ENCODE measurements at places on chromosomes 4 and X.

- DNase-seq = no peak
Observed at GRCh38 chr4:158299459-158300007, 89.2 kb downstream of the TMEM144 start.

DNA sequence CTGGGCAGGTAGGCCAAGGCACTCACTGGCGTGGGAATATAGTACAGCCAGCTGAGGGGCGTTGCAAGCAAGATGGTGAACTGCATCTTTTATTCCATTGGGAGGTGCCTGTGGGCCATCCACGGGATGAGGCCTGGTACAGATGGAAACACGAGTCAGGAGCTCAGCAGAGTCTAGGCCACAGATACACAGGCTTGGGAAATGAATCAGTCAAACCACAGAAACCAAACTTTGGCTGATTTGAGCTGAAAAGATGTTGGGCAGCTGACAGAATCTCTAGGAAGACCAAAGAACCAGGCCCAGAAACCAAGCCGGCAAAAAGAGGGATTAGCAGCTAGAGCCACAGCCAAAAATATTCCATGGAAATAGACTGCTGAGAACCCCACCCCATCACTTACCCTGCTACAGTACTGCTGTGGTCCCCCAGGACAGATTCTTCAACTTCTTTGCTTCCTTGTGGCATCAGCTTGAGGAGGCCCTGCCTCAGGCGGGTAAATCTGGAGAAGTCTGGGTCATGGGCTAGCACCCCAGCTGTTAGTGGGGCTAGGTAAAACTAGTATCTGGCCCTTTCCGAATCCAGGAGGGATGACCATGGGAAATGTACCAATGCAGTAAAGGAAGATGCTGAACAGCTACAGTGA is 75.4 kb downstream of the TMEM131L start:
- DNase-seq = peak; percentile 53

GRCh38 chr4:94545296-94545695 is 93.6 kb downstream of the PDLIM5 start:
- no peak for DNase-seq

- no peak for DNase-seq
Observed at GRCh38 chr4:823176-823760, 2.7 kb downstream of the CPLX1 start.

DNA sequence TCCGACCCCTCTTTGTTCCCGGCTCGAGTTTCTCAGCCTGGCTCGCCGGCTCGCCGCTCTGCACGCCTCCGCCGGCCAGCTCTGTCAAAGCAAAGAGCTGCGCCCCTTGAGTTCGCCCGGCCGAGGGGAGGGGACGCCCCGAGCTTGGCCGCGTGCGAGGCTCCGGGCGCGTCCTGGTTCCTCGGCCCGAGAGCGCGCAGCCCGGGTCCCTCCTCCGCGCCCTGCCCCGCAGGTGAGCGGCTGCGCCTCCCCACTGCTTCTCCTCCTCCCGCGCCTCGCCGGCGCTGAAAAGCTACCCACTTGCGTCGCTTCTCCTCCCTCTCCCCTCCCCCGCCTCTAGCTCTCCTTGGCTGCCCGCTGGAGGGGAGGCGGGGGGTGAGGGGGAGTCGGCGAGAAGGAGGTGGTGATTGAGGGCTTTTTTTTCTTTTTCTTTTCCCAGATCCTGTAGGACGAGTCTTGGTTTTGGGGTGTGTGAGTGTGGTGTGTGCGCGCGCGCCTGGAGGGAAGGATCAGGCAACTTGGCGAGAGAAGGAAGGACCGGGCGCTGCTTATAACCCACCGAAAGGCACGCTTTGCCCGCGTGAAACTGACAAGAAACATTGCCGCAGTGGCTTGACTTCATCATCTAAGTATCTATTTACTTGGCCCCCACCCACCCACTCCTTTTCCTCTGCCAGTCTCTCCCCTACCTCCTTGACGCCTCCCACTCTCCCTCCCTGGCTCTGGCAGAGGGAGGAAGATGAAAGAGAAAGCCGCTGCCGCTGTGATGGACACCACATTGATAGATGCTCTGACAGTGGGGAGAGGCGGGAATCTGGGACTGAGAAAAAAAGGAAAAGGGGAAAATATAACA is at the start of gene LEF1:
TSS of gene LEF1 (minus strand) at position 262 of the 853 bp plus-strand sequence. CDS start 1,165 bp downstream, outside the sequence.
- peak; percentile 77 for DNase-seq

GRCh38 chr4:1239950-1240307 is 9.0 kb downstream of the CTBP1 start:
- no peak for DNase-seq

GRCh38 chrX:3271183-3271833 is 75.1 kb downstream of the MXRA5 start:
- DNase-seq = no peak

GRCh38 chr4:79899481-79899880 is 173.5 kb downstream of the ANTXR2 start:
- DNase-seq = no peak

DNA sequence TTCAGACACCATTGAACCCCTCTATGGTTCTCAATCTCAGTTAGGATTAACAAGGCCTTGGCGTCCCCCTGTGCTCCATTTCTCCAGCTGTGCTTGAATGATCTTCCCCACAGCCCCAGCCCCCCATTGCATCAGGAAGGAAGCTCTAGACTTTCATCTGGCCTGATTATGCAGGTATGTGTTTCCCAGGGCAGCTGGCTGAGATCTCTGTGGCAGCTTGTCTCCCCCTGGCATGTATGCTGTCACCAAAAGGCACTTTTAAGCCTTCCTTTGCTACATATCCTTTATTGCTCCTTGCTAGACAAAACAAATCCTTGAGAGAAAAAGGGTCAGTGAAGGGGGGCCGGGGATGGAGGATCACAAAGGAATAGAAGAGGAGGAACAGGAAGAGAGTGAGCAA is 1056.0 kb upstream of the SLIT2 start:
- no peak for DNase-seq

GRCh38 chrX:70044541-70045245 is 5.0 kb downstream of the AWAT2 start:
- DNase-seq = no peak

GRCh38 chr4:12186526-12186925 is 757.8 kb upstream of the HS3ST1 start:
- no peak for DNase-seq

- no peak for DNase-seq
Observed at GRCh38 chrX:50036426-50036825, 114.0 kb downstream of the CLCN5 start.

GRCh38 chr4:12548678-12549077 is 935.5 kb downstream of the RAB28 start:
- DNase-seq = no peak

GRCh38 chr4:165656829-165657490 is 216.1 kb upstream of the TLL1 start:
- no peak for DNase-seq

DNA sequence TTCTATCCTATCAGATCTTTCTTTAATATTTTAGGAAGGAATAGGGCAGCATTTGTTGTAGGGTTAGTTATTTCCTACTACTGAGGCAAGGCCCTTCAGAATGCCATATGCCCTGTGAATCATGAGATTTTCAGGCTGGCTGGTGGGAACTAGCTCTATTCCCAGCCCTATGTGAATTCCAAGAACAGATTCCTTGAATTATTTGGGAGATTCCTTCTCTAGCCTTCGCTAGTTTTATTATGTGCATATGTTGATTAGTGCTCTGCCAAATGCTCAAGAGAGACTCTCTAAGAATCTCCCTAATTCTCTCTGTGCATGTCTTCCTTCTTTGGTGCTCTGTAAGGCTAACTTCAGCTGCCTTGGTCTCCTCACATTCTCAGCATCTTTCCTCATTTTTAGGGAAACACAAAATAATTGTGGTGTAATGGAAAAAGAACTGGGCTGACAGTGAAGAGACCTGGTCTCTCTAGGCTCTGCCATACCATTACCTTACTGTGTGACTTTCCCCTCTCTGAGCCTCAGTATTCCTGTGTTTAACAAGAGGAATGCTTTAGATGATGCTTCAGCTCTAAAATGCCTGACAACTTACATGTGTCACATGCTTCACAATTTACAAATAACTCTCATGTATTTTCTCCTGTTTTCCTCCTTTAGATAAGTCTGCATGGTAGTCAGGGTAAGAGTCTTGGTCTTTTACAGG is 79.7 kb downstream of the VMA21 start:
- no peak for DNase-seq

GRCh38 chr4:167973513-167973912 is 118.8 kb upstream of the ANXA10 start:
- no peak for DNase-seq

DNA sequence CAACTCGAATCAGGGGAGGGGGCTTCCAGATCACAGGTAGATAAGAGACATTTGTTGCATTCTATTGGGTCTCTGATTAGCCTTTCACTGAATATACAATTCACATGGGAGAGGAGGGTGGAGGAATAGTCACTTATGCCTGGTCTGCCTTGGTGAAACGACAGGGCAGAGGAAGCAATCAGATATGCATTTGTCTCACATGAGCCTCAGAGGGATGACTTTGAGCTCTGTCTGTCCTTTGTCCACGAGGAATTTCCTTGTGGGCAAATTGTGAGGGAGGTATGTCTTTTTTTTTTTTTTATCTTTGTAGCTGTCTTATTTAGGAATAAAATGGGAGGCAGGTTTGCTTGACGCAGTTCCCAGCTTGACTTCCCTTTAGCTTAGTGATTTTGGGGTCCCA is 28.5 kb upstream of the TMSB4X start:
- no peak for DNase-seq

DNA sequence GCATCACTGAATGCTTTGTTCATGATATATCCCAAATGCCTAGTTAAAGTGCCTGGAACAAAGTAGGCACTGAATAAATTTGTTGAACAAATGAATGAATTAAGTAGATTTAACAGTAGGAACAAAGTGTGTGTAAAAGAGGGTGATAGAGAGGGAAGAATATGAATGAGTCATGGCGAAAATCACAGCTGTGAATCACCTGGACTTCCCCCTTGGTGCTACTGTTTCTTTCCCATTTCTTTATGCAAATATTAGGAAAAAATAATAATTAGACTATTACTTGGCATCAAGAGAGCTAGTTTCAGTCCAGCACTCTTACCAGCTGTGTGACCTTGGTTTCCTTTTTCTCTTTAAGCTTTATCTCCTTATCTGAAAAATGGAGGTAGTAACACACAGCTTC is 9.2 kb downstream of the SPIN3 start:
- DNase-seq = no peak

DNA sequence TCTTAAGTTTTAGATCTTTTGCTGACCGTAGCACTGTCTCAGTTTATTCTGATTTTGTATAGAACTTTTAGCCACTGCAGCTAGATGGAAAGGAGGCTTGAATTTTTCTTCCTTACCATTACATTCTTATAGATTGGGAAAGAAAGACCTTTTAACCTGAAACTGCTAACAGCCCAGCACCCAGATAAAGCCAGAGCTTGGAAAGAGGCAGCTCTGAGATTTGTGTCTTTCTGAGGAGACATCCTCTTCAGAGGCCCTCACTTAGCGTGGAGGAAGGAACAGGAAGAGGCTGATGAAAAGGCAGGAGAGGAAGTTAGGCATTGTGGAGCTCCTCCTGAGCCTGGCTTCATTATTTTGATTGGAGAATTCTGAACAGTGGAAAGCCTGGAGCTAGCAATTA is 35.1 kb downstream of the ATG4A start:
- no peak for DNase-seq

DNA sequence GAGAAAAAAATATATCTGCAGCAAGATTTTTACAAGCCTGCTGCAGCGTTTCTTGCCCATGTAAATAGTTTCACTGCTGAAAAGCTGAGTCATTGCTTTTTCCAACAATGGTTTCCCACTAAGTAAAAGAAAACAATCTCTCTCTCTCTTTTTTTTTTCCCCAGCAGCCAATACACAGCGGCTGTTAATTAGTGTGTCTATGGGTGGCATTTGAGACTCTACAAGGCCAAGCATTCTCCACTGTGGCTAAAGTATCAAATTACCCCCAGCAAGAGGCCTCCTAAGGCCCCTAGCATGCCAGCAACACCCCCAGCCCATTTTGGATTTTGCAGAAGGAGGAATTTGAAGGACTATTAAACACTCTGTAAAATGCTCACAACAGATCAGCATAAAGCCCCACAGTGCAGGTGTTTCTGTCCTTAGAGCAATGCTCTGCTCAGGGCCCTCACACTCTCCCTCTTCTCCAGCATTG is 837.4 kb downstream of the TRIML1 start:
- no peak for DNase-seq

DNA sequence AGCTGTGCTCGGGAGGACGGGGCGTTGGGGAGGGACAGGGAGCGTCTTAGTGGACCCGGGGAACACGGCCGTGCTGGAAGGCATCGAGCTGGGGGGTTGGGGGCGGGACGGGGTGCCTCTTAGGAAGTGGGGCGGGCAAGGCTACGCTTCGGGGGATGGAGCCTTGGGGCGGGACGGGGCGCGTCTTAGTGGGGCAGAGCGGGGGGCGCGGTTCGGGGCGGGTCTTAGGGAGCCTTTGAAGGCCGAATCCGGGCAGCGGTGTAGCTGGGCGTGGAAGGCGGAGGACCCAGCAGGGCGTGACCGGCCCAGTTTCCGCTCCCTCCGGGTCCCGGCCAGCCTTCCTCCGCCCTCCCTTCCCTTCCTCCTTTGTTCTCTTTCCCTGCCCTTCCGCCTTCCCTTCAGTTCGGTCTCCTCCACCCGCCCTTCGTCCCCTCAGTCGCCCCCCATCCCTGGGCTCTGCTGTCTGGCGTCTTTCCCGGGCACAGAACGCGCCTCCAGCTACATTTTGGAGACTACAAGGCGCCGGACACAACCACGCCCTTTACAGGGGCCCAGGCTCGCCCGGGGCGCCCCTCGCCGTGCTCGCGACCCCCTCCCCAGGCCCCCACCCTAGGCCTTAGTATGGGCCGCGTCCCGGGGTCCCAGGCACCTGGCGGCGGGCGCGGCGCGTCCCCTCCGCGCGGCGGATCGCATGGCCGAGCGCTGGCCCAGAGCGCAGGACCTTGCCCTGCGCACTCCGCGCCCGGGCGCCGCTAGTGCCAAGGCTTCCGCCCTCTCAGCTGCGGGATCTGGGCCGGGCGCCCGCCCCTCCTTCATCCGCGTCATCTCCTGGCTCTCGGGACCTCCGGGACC is at the start of gene ARSD:
TSS of gene ARSD (minus strand) at position 757 of the 852 bp plus-strand sequence. CDS start at position 693, 64 bp downstream.
- peak; percentile 68 for DNase-seq

GRCh38 chr4:168585168-168586091 is 88.6 kb downstream of the PALLD start:
- DNase-seq = peak; percentile 47

- DNase-seq = no peak
Observed at GRCh38 chr4:40300371-40301162, 34.6 kb upstream of the CHRNA9 start.

DNA sequence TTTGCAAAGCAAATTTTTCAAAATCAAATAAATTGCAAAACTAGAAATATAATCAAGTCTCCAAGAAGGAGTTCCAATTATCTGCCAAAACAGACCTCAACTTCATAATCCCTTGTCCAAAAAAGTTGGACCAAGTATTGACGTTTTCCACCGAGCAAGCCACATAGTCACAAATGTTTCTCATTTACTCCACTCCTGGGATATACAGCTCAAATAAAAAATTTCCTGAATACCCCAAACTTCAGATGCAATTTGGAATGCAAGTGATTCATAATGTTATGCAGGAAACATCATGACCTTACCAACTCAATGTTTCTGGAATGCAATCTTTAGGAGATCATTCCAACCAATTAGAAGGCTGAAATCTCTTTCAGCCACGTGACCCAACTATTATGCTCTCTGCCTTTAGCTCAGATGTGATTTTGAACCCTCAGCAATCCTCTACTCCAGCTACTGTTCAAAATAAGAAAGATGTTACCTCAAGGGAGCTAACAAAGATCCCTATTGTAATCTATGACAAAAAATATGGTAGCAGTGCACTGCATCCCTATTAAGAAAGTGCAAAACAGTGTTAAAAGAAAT is 72.4 kb downstream of the PRDM5 start:
- DNase-seq = no peak

GRCh38 chr4:15434676-15435075 is 6.8 kb downstream of the C1QTNF7 start:
- no peak for DNase-seq

- no peak for DNase-seq
Observed at GRCh38 chr4:168218645-168219044, 99.9 kb downstream of the DDX60 start.
